Hair follicular keratinocyte (primary cell): ENCODE measurements at places on chromosomes 11 and 22. TPM values are rescaled to one million over a fixed set of nuclear protein-coding genes. Genes with fewer than 3 reads are reported as not detected.

Gene OOSP3
- not detected in 2 replicates for total RNA-seq

Gene IL17REL
- total RNA-seq: not detected in 2 replicates

Gene HEPHL1
- total RNA-seq: 26.8 and 117 TPM in 2 replicates

Gene MPEG1
- not detected in 2 replicates for total RNA-seq

Gene CLTCL1
- total RNA-seq: 10.4 and 19.3 TPM in 2 replicates

Gene FOLR1
- not detected in 2 replicates for total RNA-seq

Gene PATE2
- total RNA-seq: not detected in 2 replicates

Gene RAB6A
- 118 and 188 TPM in 2 replicates for total RNA-seq

Gene CD81
- total RNA-seq: 131 and 161 TPM in 2 replicates

Gene CHRNA10
- 0.23 and 0.72 TPM in 2 replicates for total RNA-seq

Gene MFNG
- total RNA-seq: 2.5 and 4.0 TPM in 2 replicates

Gene MTA2
- total RNA-seq: 97.5 and 169 TPM in 2 replicates

Gene HIKESHI
- total RNA-seq: 62.8 and 66.8 TPM in 2 replicates

Gene C22orf31
- not detected in 2 replicates for total RNA-seq

Gene CLCF1
- total RNA-seq: 4.6 and 4.7 TPM in 2 replicates

Gene HIPK3
- 22.9 and 33.0 TPM in 2 replicates for total RNA-seq
